Memory B cell (primary cell): ENCODE measurements at places on chromosomes 3 and 15.

DNA sequence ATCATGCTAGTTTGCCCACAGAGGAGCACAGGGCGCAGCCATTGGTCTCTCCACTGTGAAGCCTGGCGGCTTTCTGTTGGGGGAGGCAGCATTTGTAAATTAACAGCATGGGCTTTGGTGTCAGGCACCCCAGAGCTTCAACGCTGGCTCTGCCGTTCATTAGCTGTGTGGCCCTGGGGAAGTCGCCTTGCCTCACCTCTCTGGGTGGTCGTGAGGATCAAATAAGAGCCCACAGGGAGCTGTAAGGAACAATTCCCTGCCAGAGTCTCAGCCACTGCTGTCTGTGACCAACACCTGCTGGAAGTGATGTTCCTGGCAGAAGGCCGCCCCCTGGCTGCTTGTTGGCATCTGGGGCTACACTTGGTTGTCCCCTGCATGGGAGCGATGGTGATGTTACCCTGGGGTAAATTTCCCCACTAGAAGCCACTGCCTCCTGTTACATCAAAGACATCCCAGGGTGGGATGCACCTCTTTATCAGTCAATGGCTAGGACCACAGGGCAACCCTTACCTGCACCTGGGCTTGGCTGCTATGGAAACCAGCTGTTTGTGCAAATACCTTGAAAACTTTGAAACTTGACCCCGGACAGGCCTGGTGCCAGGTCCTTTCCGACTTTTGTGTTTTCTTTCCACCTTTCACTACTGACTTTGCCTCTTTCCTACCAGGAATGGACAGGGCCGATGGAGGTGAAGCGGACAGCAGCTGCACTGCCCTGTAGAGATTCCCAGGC lies 36.9 kb downstream of the DNASE1L3 start:
- no peak overlapping the region for H3K27ac ChIP-seq
- peaks cover 8% of the 10 kb centered on the region for H3K4me1 ChIP-seq
- peaks cover 9% of the 10 kb centered on the region for H3K36me3 ChIP-seq

DNA sequence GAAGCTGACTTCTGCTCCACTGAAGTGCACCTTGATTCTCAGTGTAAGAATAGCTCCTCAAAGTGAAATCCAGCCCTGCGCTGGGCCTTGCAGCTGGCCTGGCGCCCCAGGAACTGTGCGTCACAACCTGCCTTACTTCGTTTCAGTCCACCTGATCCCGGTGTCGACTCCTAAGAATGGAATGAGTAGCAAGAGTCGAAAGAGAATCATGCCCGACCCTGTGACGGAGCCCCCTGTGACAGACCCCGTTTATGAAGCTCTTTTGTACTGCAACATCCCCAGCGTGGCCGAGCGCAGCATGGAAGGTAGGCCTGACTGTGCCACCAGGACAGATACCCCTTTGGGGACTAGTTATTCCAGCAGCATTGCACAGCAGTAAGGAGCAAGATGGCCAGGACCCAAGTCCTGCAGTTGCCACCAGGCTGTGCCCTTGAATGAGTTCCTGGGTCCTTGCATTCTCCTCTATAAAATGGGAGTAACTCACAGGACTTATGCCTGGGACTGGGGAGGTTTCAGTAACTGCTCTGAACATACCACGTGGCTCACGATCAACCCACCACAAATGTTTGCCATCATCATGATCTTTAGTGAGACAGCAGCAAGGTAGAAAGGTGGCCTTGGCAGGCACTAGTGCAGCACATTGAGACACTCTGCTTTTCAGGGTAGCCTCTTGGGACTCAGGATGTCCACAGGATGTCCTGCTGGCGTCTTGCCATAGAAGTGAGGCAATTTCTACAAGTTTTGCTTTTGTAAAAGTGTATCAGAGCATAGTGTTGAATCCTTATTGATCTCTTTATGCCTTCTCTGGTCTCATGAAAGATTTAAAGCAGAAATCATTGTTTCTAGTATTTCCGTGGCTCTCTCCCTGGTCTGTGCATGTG lies 46.8 kb downstream of the PXYLP1 start:
- DNase-seq, result no peak
- H3K4me3 ChIP-seq, result no peak overlapping the region
- peaks cover 7% of the 10 kb centered on the region for H3K36me3 ChIP-seq
- no peaks in the 10 kb centered on the region for H3K27me3 ChIP-seq
- H3K4me1 ChIP-seq, result peaks cover 3% of the 10 kb centered on the region

DNA sequence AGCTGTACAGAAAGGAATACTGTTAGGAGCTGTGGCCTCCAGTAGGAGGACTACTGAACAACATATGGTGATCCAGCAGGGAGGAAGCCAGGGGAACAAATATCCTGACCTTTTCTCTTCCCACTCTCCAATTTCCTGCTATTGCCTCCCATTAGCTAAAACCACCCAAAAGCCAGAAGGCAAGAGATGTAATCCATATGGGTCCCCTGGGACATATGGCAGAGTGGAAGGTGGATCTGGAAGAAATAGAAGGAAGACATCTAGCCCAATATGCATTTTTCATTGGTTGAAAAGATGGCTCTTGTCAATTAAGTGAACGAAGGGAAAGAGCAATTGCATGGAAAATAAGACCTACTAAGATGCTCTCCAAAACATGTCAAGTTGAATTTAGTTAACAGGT lies 167.2 kb downstream of the CNTN3 start:
- H3K27me3 ChIP-seq, result no peaks in the 10 kb centered on the region
- H3K4me1 ChIP-seq, result no peaks in the 10 kb centered on the region
- no peak overlapping the region for H3K27ac ChIP-seq
- no peak overlapping the region for H3K4me3 ChIP-seq
- DNase-seq, result no peak

- no peak for DNase-seq
- H3K27me3 ChIP-seq, result no peaks in the 10 kb centered on the region
- peaks cover 3% of the 10 kb centered on the region for H3K4me1 ChIP-seq
- H3K36me3 ChIP-seq, result no peaks in the 10 kb centered on the region
Observed at GRCh38 chr3:139764069-139764905, 86.5 kb upstream of the NMNAT3 start.

GRCh38 chr15:27757052-27757451 lies 342.1 kb downstream of the OCA2 start:
- no peak overlapping the region for H3K4me3 ChIP-seq
- no peaks in the 10 kb centered on the region for H3K27me3 ChIP-seq
- H3K4me1 ChIP-seq, result no peaks in the 10 kb centered on the region
- no peak for DNase-seq

DNA sequence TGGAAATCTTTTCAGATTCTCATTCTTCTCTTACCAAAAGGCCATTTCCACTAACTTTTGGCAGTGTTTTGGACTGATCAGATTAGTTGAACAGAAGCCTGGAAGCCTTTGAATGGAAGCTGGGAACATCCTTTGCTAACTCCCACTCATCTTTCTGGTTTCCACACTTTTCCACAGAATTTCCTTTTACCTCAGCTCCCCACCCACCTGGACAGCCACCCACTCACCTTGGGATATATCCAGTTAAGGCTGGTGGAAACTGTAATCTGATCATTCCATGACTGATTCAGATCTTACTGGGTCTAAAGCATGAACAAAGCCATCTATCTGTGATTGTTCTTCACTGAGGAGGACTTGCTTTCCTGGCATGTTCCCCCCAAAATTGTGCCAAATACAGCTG lies 119.5 kb downstream of the CCNL1 start:
- no peak overlapping the region for H3K4me3 ChIP-seq
- H3K27ac ChIP-seq, result no peak overlapping the region
- H3K27me3 ChIP-seq, result no peaks in the 10 kb centered on the region
- peaks cover 3% of the 10 kb centered on the region for H3K36me3 ChIP-seq

DNA sequence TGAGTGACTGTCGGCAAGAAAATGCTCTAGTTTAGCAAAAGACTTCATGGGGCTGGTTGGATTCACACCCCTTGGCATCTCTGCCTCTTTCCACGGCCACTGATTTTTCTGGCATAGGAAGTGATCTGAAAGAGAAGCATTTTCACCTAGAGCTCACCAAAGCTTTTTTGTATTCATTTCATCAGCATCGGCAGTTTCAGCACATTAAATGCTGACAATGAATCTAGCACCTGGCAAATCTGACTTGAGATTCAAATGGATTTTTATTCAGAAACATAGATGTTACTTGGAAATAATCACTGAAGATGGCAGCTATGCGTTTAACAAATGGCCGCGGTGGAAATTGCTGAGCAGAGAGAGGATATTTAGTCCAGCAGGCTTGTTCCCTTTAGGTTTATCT lies 155.9 kb downstream of the MEIS2 start:
- no peak for DNase-seq
- H3K27me3 ChIP-seq, result peaks cover 4% of the 10 kb centered on the region
- H3K4me1 ChIP-seq, result no peaks in the 10 kb centered on the region
- H3K36me3 ChIP-seq, result no peaks in the 10 kb centered on the region
- no peak overlapping the region for H3K4me3 ChIP-seq
- H3K27ac ChIP-seq, result no peak overlapping the region

- H3K4me1 ChIP-seq, result peaks cover 18% of the 10 kb centered on the region
- peaks cover 5% of the 10 kb centered on the region for H3K36me3 ChIP-seq
- DNase-seq, result no peak
Observed at GRCh38 chr3:115187149-115187757, 40.2 kb upstream of the ZBTB20 start.

GRCh38 chr15:35546511-35547381 lies 781 bp upstream of the DPH6 start:
- no peak for DNase-seq
- peaks cover 3% of the 10 kb centered on the region for H3K36me3 ChIP-seq
- H3K27ac ChIP-seq, result peak overlapping the region; percentile 97
- no peaks in the 10 kb centered on the region for H3K27me3 ChIP-seq
- peak overlapping the region; percentile 97 for H3K4me3 ChIP-seq
